Brain (organoid and tissue), 16 donors: ENCODE measurements at places on chromosomes 6 and 20.

DNA sequence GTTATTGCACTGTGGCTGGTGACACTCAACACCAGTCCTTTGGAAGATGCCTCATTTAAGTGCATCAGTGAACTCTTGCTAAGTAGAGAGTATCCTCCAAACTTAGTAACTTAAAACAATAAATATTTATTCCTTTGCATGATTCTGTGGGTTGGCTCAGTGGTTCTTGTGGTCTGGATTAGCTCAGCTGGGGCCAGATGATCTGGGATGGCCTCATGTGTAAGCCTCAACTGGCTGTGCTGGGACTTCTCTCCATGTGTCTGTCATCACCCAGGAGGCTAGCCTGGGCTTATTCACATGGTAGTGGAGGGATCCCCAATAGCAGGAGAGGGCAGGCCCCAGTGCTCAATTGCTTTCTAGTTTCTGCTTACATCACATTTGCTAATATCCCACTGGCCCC is 8.3 kb downstream of the LRRN4 start:
- DNase-seq, result no peak

GRCh38 chr20:48329676-48330664 is 497.8 kb downstream of the PREX1 start:
- DNase-seq, result no peak

- DNase-seq, result no peak
Measured at GRCh38 chr6:51788121-51788520, 299.3 kb downstream of the PKHD1 start.

DNA sequence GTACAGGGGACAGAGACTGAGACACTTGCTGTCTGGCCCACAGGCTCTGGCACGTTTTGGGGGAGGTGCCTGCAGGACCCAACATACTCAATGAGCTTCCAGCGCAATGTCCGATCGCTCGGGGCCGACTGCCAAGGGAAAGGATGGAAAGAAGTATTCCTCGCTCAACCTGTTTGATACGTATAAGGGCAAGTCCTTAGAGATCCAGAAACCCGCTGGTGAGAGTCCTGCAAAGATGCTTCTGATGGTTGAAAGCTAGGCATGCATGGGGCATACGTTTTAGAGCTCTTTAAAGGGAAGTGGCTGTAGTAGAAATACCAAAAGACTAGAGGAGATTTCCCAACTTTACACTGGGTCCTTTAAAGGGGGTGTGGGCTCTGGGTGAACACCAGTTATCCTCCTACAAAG is 2.2 kb downstream of the PRRC2A start:
- no peak for DNase-seq

GRCh38 chr6:88626460-88626859 is 337.0 kb downstream of the RNGTT start:
- DNase-seq, result no peak

DNA sequence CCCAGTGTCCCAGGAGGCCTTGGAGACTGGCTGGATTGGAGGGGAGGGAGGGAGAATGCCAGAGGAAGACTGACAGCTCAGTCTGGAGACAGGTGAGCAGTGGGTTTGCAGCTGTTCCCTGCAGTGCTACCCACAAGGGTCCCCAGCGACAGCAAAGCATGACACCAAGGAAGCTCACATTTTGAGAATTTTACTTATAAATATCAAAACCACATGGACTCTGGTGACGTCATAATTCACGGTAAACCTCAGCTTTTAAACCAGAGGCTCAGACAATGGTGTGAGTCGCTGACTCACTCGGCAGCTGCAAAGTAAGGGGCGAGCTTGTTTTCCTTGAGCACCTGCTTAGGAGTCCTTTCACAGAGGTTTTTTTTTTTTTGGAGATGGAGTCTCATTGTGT is 65.2 kb downstream of the THBS2 start:
- no peak for DNase-seq

DNA sequence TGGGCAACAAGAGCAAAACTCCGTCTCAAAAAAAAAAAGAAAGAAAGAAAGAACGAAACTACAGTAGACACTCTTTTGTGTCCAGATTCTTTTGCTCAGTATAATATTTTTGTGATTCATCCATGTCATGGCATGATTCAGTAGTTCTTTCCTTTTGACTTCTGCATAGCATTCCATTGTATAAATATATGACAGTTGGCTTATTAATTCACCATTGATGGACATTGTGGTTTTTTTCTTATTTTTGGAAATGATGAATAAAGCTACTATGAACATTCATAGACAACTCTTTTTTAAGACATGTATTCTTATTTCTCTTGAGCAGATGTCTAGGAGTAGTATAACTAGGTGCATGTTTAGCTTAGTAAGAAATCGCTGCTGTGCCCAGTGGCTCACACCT is 10.3 kb upstream of the IER3 start:
- DNase-seq, result no peak

GRCh38 chr20:7586481-7586880 is 353.8 kb downstream of the HAO1 start:
- no peak for DNase-seq
